AG10803 (cell line): ENCODE measurements at places on chromosomes 7 and 10.
A peak's percentile ranks its signal among the peaks of the same experiment; 100 is the strongest.

- DNase-seq = no peak
These were observed 473.3 kb downstream of the LRMDA start for GRCh38 chr10:75904499-75905283.

DNA sequence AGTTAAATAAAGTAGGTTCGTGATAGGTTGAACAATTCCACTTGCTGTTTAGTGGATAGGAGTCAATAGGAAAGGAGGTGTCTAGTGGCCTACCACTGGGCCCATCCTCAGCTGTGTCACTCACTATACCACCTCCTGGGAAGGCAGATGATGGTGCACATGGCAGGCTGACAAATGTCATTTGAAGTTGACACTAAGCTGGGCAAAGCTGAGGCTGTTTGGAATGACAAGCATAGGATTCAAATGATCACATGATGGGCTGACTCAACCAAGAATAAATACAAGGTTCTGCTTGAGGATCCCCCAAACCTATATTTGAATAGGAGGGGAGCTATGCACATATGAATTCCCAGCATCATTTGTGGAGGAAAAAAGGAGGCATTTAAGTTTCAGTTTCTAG lies 489.8 kb downstream of the RPS24 start:
- no peak for DNase-seq

DNA sequence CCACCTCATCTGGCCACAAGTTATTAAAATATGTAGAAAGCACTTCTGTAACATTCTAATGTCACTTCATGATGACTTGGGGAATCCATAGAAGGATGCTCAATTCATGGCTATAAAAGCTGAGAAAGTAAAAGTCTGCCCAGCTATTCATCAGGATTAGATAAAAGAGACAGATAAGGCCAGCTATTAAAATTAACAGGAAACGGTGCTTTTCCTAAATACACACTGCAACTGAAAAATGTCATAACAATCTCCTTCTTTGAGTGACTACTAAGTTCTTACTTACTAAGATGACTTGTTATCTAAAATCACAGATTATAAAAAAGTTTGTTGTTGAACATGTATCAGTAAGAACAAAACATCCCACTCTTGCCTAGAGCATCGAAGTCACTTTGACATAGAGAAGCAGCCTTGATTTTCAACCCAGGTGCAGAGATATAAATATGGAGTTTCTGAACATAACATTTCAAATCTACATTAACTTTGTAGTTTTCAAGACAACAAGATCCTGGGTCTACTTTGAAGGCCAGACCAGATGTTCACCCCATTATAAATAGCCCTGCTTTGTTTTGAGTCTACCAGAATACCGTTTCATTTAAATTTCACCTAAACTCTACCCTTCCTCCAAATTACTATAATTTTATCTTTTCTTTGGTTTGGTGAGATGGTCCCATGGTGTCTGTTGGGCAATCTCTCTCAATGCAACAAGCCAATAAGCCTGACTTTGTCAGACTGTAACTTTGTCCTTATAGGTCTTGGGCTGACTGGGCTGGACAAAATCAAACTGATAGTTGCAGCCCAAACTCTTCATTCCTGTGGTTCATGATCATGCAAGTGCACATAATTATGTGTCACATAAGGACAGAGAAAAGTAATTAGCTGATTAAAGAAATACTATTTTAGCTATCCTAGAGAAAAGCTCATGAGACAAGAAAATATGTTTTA lies 24.0 kb downstream of the HYCC1 start:
- peak; percentile 59 for DNase-seq

GRCh38 chr7:26237035-26237807 lies 35.7 kb downstream of the CBX3 start:
- DNase-seq = no peak

- no peak for DNase-seq
These were observed 20.4 kb upstream of the KNDC1 start for GRCh38 chr10:133139551-133140065.

DNA sequence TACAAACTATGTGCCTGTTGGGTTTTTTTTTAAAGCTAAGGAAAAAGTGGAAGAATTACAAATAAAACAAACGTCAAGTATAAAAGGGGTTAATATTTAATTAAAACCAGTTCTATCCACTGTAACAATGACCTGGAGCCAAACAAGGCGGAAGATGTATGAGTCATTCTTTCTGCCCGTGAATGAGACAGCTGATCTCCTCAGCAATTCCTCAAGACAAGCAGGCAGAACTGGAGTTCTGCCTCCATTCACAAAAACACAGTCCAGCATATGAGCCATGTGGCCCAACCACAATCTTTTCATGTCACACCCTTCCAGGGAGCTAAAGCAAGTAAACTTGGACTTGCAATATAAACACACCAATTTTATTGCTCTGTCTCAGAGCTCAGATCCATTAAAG lies 8.4 kb downstream of the ETV1 start:
- peak; percentile 97 for DNase-seq

GRCh38 chr7:35691827-35692307 lies 3.1 kb downstream of the HERPUD2 start:
- no peak for DNase-seq

- DNase-seq = no peak
These were observed 40.2 kb upstream of the TES start for GRCh38 chr7:116170180-116170579.

GRCh38 chr10:89241026-89241425 lies 10.5 kb downstream of the LIPA start:
- no peak for DNase-seq

GRCh38 chr7:157460721-157461120 lies 123.9 kb downstream of the DNAJB6 start:
- no peak for DNase-seq

DNA sequence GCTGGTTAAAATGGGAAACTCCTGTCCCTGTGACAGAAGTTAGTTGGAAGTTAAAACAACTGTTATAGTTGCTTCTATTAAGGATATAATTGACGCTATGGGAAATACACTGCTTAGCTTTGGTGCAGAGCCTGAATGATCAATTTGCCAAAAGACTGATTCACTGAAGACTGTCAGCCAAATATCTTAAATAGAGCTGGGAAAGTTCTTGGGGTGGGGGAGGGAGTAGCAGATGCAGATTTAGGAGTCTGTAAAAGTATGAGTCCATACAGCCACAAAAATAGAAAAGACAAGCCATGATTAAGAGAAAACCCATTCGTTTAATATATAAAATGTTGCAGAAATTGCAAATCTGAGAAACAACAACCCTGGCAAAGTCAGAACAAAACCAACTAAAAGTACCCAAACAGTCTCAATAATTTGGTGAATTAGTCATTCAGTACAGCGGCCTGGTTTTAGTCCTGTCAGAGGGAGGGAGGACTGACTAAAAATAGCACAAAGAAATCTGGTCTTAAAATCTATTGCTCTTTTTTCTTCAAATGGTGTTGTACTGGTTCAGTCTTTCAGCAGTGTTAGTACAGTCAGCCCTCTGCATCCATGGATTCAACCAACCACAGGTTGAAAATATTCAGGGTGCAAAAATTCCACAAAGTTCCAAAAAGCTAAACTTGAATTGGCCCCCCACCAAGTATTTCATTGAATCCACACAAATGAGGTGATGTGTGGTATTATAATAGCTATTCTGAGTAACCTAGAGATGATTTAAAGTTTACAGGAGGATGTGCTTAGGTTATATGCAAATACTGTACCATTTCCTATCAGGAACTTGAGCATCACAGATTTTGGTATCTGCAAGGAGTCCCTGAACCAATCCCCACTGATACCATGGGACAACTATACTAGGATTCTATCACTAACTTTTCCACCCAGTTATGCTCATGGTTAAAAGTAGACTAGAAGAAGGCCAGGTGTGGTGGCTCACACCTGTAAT lies 30.0 kb downstream of the STK17A start:
- DNase-seq = peak; percentile 78

DNA sequence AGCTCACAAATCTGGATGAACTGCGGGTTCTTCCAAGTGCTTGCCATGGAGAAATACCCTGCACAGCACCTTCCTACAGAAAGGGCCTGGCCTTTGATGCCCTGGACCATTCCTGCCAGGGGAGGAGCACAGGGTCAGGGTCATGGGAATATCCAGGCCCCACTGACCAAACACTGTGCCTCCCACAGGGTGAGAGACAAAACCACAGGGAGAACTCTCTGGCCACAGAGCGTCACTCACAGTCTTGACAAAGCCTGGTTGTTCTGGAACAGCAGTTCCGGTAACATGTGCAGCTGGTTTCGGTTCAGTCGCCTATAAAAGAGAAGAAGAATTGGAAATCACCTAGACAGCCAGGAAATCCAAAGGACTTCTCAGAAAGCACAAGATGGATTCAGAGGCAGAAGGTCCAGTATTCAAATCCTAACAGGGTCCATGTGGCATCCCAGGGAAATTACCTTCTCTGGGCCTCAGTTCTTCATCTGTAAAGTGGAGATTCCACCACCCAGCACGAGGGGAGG lies 28.1 kb downstream of the SLIT1 start:
- DNase-seq = no peak

DNA sequence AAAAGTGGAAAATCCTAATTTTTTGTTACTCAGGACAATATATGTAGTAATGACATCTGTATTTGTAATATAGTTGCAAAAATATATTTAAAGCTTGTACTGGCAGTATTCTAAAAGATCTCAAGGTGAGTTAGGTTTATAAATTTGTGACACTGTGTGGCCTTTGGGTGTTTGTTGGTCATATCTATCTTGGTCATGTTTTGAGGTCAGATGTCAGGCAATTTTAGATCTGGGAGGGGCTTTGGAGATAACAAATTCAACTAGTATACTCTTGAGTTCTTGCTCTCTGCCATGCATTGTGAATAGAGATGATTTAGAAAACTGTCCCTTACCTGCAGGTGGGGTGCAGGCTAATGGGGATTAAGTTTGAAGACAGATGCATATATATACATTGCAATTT lies 3.1 kb downstream of the TBC1D12 start:
- no peak for DNase-seq

GRCh38 chr10:55024713-55025112 lies 223.7 kb upstream of the PCDH15 start:
- no peak for DNase-seq

DNA sequence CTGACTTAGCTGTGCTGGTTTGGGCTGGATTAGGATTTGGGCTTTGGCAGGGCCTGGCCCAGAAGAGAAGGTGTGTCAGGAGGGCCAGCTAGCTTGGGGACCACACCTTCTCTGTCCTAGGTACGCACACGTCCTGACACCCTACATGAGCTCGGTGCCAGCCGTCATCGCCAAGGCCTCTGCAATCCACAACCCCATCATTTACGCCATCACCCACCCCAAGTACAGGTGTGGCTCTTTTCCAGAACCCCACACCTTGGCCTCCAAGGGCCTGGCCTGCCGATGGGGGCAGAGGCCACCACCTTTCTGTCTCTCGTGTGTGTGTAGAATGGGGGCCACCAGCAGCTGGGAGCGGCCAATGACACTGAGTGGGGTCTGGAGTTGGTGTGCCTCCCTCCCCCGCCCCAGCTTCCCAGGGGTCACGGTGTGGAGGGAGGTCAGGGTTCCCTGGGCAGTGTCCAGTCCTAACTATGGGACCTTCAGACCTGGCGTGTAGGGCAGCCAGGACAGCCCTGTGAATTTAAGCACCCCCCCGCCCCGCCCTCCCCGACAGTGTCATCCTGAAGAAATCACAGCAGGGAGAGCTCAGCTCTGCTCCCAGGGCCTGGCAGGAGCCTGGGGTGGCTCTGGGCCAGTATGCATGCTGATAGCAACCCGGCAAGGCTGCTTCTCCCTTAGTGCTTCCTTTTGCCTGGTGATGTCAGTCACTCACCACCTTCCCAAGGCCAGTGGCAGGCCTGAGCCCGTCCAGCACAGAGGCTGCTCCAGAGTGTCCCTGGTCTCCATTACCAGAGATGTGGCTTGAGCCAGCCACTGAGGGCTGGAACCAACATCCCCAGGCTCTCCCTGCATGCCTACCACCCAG lies 6.9 kb upstream of the LDB3 start:
- peak; percentile 54 for DNase-seq

DNA sequence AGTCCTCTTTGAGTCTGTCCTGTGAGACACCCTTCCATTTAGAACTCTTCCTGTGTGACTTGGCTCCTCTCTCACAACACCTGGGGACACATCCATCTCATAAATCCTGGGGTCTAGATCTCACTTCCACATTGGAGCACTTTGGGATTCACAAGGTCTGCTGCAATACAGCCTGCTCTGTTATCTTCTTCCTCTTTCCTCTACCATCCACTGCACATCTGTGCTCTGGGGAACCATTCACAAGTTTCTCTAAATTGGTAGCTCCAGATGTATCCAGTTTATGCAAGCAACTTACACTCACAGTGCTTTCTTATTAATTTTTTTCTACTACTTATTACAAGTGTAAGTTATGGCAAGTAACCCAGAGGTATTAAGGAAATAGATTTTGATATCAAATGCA lies 5.5 kb upstream of the FIGNL1 start:
- DNase-seq = no peak

DNA sequence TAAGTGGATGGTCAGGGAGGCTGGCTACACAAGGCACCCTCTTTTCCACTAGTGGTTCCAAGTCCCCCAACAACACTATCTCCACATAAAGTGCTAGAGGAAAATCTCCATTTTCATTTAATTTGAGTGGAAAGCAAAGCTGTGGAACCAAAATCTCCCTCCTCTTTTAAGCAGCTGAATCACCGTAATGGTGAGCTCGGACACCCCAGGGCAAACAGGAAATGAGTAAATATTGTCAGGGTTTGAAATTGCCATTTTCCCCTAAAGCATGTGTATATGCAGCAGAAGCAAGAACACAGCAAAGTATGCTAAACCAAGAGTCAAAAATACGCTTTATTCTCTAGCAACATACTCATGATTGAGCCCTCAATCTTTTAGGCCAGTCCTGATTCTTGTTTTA lies 143.7 kb downstream of the GPAM start:
- DNase-seq = no peak

DNA sequence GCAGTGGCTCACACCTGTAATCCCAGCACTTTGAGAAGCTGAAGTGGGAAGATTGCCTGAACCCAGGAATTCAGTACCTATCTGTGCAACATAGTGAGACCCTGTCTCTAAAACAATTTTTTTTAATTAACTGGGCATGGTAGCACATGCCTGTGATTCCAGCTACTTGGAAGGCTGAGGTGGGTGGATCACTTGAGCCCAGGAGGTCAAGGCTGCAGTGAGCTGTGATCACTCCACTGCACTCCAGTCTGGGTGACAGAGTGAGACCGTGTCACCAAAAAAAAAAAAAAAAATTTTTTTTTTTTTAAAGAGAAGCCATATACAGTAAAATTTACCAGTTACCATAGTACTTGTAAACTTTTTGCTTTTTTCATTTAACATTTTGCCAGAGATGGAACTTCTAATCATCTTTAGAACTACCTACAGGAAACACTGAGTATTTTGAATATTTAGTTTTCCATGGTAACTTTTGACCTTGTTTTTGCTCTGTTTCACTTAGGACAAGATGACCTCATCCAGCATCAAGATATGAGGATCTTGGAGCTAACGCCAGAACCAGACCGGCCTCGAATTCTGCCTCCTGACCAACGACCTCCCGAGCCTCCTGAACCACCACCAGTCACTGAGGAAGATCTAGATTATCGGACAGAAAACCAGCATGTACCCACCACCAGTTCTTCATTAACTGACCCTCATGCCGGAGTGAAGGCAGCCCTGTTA lies 40.6 kb downstream of the MPLKIP start:
- no peak for DNase-seq
